CMK (cell line): ENCODE measurements at places on chromosomes 1 and 21.

- DNase-seq, result no peak
Measured at GRCh38 chr1:53110370-53111072, 31.9 kb downstream of the SLC1A7 start.

- no peak for DNase-seq
Measured at GRCh38 chr1:9198538-9199361, 35.8 kb upstream of the H6PD start.

GRCh38 chr1:7560601-7561181, 210.4 kb upstream of the VAMP3 start:
- DNase-seq, result no peak

- DNase-seq, result no peak
Measured at GRCh38 chr21:30468900-30469714, 11.1 kb downstream of the KRTAP19-1 start.

- DNase-seq, result no peak
Measured at GRCh38 chr1:160494620-160495019, 28.4 kb downstream of the SLAMF6 start.
